ENCODE measurements at places on chromosomes 6 and 20.

GRCh38 chr20:31801508-31801907 is 17.6 kb upstream of the MYLK2 start:
- no peak for DNase-seq

GRCh38 chr20:19830211-19830785 is 72.2 kb downstream of the RIN2 start:
- no peak for DNase-seq

- DNase-seq, result no peak
These were observed 141.7 kb upstream of the RPS6KA2 start for GRCh38 chr6:166768761-166769160.

GRCh38 chr20:31930779-31931178 is 21.1 kb downstream of the PDRG1 start:
- no peak for DNase-seq

DNA sequence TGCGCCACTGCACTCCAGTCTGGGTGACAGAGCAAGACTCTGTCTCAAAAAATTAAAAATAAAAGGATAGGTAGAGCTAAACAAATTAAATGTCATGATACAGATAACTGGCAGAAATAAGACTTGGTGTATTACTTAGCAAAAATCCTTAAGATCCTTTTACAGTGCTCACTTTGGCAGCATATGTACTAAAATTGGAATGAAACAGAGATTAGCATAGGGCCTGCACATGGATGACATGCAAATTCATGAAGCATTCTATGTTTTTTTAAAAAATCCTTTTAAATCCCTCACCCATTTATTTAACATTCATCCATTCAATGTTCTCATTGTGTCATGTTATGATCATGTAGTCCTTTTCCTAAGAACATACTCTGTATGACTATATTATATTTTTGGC is 528.8 kb downstream of the CD83 start:
- DNase-seq, result no peak

- DNase-seq, result no peak
These were observed 534.1 kb downstream of the MMUT start for GRCh38 chr6:48928937-48929336.

GRCh38 chr20:528923-529604 is 14.5 kb downstream of the CSNK2A1 start:
- no peak for DNase-seq

GRCh38 chr20:53768329-53768728 is 174.7 kb upstream of the ZNF217 start:
- no peak for DNase-seq
